NCI-H345 (cell line): ENCODE measurements at places on chromosomes 5 and 9.

DNA sequence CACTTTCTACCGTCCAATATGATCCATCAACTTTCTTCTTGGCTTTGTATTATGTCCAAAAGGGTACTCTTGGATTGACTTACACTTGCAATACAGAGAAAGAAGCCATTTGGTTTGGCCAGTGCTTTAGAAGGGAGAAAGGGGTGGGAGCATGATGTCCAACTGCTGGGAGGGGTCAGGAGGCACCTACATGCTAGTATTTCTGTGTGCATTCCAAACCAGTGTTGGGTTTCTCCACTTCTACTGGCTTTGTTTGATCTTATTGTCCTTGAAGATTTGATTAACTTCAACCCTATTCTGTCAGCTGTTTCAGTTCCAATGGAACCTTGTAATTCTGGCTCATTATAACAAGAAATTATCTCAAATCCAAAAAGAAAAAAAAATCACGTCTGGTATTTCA is 27.6 kb downstream of the CYSTM1 start:
- DNase-seq, result no peak

DNA sequence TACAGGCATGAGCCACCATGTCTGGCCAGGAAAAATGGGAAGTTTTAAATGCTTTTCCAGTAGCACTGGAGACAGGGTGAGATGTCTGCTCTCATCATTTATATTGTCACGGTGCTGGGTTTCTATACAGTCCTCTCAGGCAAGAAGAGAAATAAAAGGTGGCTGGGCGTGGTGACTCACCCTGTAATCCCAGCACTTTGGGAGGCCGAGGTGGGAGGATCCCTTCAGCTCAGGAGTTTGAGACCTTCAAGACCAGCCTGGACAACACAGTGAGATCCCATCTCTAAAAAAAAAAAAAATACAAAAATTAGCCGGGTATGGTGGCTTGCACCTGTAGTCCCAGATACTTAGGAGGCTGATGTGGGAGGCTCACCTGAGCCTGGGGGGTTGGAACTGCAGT is 4.8 kb upstream of the GRIN1 start:
- no peak for DNase-seq

DNA sequence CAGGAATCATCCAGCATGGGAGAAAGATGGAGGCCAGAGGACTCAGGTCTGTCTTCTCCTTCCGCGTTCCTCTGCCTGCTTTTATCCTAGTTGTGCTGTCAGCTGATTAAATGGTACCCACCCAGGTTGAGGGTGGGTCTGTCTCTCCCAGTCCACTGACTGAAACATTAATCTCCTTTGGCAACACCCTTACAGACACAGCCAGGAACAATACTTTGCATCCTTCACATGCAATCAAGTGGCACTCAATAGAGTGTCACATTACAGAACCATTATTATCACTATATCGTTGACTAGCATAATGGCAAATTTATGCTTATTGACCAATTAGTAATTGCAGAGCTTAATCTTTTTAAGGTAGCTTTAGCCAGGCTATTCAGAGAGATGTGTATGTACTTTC is 64.8 kb downstream of the UNC13B start:
- DNase-seq, result no peak

- no peak for DNase-seq
Measured at GRCh38 chr9:78903581-78903980, 606.7 kb downstream of the PSAT1 start.

DNA sequence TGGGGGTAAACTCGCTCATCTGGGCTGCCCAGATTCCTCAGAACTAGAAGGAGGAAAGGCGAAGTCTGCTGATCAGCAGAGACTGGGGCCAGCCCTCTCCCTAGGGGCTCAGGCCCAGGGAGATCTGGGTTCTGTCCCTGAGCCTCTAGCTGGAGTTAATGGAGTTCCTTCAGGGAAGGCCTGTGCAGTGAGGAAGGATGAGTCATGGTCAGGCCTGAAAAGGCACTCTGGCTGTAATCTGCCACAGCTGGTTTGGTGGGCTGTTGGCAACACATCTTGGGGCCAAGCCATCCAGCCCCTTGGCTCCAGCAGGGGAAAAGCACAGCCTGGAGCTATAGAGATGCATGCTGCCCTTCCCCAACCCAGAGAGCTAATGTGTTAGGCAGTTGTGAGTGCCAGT is 459.6 kb downstream of the PRELID2 start:
- no peak for DNase-seq

DNA sequence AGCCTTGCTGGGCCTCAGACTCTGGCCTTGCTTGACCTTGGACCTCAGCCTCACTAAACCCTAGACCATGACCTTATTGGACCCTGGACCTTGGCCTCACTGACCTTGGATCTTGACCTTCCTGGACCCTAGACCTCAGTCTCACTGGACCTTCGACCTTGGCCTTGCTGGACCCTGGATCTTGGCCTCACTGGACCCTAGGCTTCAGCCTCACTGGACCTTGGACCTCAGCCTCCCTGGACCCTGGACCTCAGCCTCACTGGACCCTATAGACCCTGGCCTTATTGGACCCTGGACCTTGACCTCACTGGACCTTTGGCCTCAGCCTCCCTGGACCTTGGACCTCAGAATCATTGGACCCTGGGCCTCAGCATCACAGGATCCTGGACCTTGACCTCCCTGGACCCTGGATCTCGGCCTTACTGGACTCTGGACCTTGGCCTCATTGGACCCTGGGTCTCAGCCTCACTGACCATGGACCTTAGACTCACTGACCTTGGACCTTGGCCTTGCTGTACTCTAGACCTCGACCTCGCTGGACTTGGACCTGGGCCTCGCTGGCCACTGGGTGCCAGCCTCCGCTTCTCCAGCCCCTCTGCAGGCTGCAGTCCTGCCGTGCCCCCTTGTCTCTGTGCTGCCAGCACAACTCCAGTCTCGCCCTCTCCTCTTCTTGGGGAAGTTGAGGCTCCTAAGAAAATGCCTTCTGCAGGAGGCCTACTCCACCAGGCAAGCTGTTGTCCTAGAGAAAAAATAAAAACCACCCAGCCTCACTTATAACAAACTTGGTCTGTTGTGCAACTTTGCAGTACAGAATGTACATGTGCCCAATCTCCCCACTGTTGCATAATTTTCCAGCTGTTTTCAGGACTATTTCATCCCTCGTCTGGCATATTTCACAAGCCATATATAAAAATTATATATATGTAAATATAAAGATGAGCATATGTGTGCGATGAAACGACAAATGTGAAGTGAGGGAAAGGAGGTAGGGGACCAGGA is 11.0 kb upstream of the ADAMTS2 start:
- no peak for DNase-seq

DNA sequence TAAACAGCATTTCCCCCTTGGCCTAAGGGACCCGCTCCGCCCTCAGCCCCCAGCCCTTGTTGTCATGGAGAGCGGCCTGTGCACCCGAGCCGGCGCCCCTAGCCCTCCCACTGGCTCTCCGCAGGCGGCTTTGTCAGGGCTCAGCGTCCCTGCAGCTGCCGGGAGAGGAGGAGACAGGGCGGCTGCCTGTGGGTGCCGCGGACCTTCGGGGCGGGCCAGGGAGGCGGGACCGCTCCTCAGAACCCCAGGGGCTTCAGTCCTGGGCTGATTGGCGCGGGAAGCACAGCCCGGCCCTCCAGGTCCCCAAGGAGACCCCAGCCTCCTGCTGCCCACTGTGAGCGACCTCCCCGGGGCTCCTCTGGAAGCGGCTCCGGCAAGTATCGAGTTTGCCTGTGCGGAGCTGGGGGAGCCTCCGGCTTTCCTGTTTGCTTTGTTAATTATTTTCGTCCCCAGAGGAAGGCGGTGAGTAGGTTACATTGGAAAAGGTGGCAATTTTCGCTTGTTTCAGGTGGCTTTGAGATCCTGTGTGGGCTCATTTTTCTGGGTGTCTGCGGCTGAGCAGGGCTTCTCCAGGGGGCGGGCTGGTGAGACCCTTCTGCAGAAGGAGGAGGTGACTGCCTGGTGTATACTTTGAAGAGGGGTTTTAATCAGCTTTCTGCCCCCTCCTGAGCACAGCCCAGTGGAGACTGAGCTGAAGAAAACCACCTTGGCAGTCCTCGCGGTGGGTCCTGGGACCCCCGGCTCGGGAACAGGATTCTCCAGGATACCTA is at the start of gene FGD3:
Gene FGD3 (plus strand): TSS at position 256 of the 770 bp plus-strand sequence. CDS start 28,734 bp downstream, outside the sequence.
- DNase-seq, result peak; percentile 85

GRCh38 chr9:89436963-89437625 is 60.8 kb downstream of the SEMA4D start:
- peak; percentile 67 for DNase-seq

GRCh38 chr9:6247266-6247665 is 31.7 kb downstream of the IL33 start:
- no peak for DNase-seq

- DNase-seq, result peak; percentile 74
Measured at GRCh38 chr9:101530076-101530711, 3.5 kb upstream of the RNF20 start.

GRCh38 chr9:85647571-85647970 is 94.2 kb downstream of the AGTPBP1 start:
- DNase-seq, result no peak
